ENCODE measurements at places on chromosomes 16 and 17. TPM values are rescaled to one million over a fixed set of nuclear protein-coding genes. Genes with fewer than 3 reads are reported as not detected.

DNA sequence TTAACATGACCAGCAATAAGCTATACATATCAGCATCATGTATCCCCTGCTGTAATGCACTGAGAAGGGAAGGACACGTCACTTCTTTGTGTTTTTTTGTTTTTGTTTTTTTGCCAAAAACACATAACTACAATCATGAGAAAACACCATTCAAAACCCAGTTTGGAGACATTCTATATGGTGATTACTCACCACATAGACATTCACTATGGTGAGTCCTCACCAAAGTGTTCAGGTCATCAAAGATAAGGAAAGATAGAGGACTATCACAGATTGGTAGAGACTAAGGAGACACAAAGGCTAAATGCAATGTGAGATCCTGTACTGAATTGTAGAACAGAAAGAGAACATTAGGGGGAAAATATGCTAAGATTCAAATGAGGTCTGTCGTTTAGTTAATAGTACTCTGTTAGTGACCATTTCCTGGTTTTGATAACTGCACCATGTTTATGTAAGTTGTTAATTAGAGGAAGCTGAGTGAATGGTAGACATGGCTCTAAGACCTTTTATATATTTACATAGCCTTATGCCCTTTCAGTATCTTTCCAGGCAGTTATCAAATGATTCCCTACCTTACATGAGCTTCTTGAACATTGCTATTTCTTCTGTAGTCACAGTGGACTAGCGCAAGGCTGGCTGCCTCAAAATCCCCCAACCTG lies 46.6 kb downstream of the PIK3R5 start:
- DNase-seq = no peak

DNA sequence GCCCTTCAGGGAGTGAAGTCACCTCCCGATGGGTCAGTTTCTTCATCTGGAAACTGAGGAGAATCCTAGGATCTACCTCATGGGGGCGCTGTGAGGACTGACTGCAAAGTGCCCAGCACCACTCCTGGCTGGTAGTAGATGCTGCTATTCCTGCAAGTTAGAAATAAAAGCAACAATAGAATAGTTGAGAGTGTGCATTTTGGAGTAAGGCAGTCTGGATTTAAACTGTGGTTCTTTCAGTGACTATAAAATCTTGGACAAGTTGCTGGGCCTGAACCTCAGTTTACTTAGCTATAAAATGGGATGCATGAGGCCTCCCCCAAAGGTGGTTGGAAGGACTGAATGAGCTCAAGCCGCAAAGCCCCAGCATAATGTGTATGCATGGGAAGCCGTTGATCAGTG lies 70.6 kb downstream of the CYB5B start:
- no peak for DNase-seq

GRCh38 chr17:66307257-66307656 lies 4.8 kb downstream of the PRKCA start:
- no peak for DNase-seq

- DNase-seq = no peak
These were observed 217.9 kb downstream of the RAB11FIP4 start for GRCh38 chr17:31609331-31609730.

- DNase-seq = no peak
These were observed 223.3 kb upstream of the SALL1 start for GRCh38 chr16:51374346-51374745.

GRCh38 chr17:29769225-29769624 lies 146.5 kb upstream of the CORO6 start:
- DNase-seq = no peak

GRCh38 chr17:45221081-45222013 lies at the start of gene FMNL1:
Gene FMNL1, plus strand, starts transcription at chr17:45221885. Its CDS starts 240 bp downstream, at chr17:45222125.
- DNase-seq = peak; percentile 87

GRCh38 chr17:13813347-13814240 lies 211.9 kb upstream of the HS3ST3A1 start:
- no peak for DNase-seq

DNA sequence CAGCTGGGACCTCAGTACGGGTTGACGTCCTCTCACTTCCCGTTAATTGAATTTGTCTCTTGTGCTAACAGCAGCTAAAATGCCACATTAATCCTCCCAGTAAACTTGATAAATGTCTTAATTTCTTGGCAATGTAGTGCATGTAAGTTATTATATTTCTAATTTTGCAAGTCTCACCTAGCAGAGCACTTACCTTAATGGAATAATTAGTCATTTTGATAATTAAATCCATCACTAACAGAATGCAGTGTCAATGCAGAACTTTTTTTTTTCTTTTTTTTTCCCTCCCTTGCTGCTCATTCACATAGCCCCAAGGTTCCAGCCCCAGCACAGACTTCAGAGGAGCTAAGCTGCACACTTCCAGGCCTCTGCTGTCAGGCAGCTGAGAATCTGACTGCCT lies 376.5 kb downstream of the RBFOX1 start:
- DNase-seq = no peak

GRCh38 chr17:27327397-27327796 lies 33.5 kb downstream of the WSB1 start:
- no peak for DNase-seq

- no peak for DNase-seq
These were observed 19.9 kb upstream of the RAB11FIP4 start for GRCh38 chr17:31371511-31372097.

DNA sequence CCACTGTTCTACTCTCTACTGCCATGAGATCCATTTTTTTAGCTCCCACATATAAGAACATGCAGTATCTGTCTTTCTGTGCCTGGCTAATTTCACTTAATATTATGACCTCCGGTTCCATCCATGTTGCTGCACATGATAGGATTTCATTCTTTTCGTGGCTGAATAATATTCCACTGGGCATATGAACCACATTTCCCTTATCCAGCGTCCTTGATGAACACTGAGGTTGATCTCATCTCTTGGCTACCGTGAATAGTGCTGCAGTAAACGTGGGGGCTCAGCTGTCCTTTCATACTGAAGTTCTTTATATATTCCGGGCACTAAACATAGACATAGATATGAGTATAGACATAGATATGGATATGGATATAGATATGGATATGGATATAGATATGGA lies 109.3 kb upstream of the TNRC6C start:
- no peak for DNase-seq

DNA sequence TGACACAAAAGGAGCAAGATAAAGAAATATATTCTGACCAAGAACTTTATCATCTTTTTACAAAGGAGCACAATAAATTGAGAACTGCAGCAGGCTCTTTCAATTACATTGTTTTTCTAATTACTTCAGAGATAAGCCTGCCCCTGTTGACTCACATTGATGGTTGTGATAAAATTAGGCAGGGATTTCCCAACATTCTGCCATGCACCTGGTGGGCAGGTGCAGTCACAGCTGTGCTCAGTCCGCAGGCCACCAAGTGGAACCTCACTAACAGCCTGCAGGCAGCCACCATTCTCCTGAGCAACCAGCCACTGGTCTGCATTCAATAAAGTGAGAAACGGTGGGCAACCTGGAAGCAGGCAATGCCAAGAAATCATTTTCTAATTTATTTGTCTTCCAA lies 5.1 kb downstream of the FANCA start:
- no peak for DNase-seq

- no peak for DNase-seq
These were observed 25.3 kb downstream of the LMF1 start for GRCh38 chr16:945271-946047.

DNA sequence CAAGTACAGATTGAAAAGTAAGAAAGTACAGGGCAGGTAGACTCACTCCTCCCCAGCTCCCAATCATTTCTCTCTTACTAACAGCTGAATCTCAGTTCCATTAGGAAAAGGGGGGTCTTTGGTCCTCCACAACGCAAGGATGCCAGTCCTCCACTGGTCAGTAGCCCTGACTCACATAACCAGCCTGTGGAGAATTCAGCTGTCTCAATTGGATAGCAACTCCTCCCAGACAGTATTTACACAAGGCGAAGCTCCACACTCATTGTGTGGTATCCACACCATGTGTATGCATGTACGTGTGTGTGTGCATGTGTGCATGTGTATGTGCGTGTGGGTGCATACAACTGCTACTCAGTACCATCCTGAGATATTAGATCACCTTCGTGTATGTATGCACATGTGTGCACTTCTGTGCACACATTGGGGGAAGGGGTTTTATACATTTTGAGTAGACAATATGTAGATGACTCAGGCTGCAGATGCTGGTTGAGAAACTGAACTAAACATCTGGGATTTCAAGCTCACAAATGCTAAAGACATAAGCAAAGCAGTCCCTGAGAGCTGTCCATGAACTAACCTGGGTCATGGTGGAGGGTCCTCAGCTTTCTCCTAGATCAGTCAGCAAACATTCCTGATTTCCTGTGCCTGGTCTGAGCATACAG lies 240.1 kb downstream of the SLC39A11 start:
- DNase-seq = no peak

- DNase-seq = no peak
These were observed 41.1 kb downstream of the TNRC6C start for GRCh38 chr17:77999413-78000173.

The ARHGDIG gene
- 1.3 TPM for total RNA-seq

The MARCHF10 gene
- total RNA-seq = not detected

The MFSD6L gene
- 0.41 TPM for total RNA-seq

The LAT gene
- total RNA-seq = 13.4 TPM

The ERBB2 gene
- total RNA-seq = 97.5 TPM

The KRTAP1-5 gene
- total RNA-seq = not detected

The KRTAP4-3 gene
- not detected for total RNA-seq

The SLC6A2 gene
- total RNA-seq = not detected

The AOC2 gene
- total RNA-seq = 2.0 TPM

The INCA1 gene
- total RNA-seq = 4.5 TPM

The GTF3C1 gene
- total RNA-seq = 55.0 TPM

Measured in upper lobe of right lung (tissue), 1 donor.